ENCODE measurements at places on chromosomes 6 and 20.

GRCh38 chr6:144262470-144263369 lies 22.4 kb upstream of the UTRN start:
- no peak for DNase-seq

DNA sequence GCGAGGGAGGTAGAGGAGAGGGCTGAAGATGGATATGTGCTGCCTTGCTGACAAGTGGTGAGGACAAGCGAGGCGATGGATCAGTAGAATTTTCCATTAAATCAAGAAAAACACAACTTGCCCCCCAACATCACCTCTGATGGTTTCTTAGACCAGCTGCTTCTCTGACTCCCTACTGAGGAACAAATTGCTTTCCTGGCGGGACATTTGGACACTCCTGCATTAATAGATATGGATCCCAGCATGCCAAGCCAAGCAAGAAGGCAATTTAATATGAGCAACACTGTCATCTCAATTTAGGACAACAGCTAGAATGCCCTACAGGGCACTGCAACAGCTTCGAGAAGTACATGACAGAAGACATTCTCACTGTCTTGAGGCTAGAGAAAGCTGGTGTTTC lies 248.4 kb upstream of the AGPAT4 start:
- DNase-seq = no peak

GRCh38 chr6:39840781-39841180 lies 48.6 kb downstream of the DAAM2 start:
- no peak for DNase-seq

GRCh38 chr6:87941556-87942358 lies 105.9 kb upstream of the SPACA1 start:
- no peak for DNase-seq

GRCh38 chr6:163170294-163170883 lies 244.1 kb upstream of the QKI start:
- no peak for DNase-seq

- DNase-seq = no peak
These were observed 1.9 kb upstream of the MYT1 start for GRCh38 chr20:64162239-64162910.

DNA sequence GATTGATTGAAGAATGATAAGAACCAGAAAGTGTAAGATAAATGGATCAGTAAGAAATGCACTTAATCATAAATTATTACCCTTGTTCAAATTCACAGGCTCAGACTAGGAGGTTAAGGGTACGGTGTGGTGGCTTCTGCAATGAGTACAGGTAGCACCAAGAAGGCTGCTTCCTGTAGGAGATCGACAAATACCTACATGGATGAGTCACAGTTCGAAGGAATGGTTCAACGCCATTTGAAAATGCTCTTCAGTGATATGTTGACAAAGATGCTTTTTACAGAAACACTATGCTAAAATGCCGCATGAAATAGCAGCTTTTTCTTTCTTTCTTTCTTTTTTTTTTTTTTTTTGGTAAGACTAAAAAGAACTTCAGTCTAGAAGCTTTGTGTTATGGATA lies 116.2 kb downstream of the DTNBP1 start:
- DNase-seq = no peak

- no peak for DNase-seq
These were observed 54.6 kb upstream of the DDR1 start for GRCh38 chr6:30829639-30830255.

DNA sequence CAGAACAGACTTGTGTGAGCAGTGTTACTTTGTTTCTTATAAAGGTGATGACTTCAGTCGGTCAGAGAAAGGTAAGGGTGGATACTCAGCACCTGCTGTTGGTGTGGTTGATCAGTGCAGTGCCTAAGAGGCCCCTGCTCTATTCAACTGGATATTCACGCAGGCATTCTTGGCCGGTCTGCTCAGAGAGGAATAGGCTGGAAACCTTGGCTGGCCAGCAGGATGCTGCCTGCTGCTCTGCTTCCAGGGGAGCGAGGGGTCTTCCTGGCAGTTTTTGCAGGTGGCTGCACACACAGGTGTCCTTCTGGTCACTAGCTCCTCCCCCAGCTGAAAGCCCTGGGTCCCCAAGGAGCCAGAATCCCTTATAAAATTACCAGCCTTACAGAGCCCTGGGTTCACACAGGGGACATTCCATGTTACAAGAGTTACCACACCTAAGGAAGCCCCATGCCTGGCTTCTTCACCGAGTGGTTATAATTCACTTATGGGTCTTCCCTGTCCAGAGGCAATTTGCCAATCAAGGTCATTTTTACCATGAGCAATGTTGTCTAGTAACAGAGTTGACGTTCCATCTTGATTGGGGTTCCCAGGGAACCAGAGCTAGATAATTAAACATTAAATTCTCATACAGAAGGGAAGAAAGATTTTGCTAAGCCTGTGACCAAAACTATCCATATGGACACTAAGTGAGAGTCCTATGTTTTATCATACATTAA lies 16.4 kb downstream of the SYNJ2 start:
- DNase-seq = no peak

- DNase-seq = no peak
These were observed 38.6 kb upstream of the IRF4 start for GRCh38 chr6:352896-353470.

DNA sequence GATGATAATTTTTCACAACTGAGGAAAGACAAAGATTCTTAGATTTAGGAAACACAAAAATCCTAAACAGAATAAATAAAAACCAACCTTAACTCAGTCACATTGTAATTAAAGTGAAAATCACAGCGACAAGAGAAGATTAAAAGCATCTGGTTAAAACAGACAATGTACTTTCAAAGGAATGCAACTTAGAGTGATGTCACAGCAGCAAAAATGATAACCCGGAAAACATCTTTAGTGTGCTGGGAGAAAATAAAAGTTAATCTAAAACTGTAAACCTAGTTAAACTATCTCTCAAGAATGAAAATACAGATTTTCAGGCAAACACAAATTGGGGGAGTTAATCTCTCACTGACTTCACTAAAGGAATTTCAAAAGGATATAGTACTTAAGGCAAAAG lies 76.8 kb upstream of the OGFRL1 start:
- no peak for DNase-seq

DNA sequence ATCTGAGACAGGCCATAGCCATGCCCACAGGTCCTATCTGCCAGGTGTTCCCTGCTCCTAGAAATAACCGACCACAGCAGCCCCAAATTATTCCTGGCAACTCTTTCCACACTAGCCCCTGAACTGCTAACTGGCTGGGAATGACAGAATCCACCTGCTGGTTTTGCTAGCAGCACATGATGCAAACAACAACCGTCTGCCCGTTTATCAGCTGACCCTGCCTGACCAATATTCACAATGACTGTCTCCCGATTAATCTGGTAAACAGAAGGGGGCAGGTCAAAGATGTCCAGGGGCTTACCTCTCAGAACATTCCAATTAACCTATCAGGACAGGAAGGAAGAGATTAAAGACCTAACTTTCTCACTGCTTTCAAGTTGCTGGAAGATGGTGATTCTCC lies 101.5 kb downstream of the NRSN1 start:
- DNase-seq = no peak

GRCh38 chr20:19849341-19850197 lies 91.5 kb downstream of the RIN2 start:
- DNase-seq = no peak

- DNase-seq = no peak
These were observed 30.4 kb downstream of the ZC3H12D start for GRCh38 chr6:149454346-149454848.

DNA sequence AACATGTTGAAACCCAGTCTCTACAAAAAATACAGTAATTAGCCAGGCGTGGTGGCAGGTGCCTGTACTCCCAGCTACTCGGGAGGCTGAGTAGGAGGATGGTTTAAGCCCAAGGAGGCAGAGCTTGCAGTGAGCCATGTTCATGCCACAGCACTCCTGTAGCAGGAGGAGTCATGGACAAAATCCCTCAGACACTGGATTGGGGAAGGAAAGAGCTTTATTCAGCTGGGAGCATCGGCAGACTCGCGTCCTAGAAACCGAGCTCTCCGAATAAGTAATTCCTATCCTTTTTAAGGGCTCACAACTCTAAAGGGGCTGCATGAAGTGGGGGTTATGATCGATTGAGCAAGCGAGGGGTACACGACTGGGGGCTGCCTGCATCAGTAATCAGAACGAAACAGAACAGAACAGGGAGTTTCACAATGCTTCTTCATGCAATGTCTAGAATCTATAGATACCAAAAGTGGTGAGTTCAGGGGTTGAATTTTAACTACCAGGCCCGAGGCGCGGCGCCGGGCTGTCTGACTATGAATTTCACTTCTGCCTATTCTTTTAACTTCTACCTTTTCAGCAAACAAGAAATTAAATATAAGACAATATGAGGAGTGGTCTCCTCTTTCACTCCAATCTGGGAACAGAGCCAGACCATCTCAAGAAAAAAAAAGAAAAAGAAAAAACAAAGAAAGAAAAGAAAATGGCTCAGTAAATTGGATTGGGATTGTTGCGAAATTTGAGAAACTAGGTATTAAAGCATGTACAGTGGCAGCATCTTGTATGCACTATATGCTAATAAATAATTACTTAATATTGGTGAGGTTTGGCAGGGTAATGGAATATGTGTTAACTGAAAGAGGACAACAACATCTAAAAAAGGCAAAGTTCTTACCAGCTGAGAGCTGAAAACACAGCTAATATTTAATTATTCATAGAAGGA lies 23.6 kb downstream of the HMGN4 start:
- DNase-seq = no peak

DNA sequence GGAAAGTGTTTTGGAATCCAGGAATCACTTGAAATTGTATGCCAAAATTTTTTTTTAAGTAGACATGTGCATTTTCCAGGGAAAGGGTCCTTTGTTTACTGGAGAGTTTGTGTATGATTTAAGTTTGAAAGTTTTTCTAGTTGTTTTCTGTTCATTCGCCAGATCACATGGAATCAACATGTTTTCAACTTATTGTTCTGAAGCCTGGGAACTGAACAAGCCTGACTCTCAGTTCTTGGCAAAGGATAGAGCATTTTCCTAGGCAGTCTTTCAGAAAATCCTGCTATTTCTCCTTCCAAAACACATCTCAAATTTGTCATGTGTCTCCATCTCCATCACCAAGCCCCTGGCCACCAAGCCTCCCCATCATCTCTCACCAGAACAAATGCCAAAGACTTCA lies 374.8 kb downstream of the MAFB start:
- no peak for DNase-seq

GRCh38 chr20:52340036-52340634 lies 148.6 kb upstream of the ZFP64 start:
- DNase-seq = no peak

DNA sequence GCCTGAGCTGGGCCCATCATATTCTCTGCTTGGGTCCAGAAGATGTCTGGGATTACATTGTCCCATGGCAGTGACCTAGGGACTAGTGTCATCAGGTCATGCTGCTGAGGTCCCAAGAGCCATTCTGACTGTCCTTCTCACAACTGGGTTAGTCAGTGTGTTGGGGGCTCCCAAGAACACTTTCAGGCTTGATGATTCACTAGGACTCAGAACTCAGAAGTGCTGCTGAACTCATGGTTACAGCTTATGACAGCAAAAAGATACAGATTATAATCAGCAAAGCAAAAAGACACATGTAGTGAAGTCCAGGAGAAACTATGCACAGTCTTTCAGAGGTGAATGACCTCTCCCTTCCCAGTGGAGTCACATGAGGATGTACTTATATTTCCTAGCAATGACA lies 107.8 kb downstream of the SYNE1 start:
- DNase-seq = no peak

GRCh38 chr6:87791485-87791884 lies 89.5 kb upstream of the AKIRIN2 start:
- DNase-seq = no peak

- DNase-seq = peak; percentile 66
These were observed 103.2 kb upstream of the BEND6 start for GRCh38 chr6:56851541-56852259.

DNA sequence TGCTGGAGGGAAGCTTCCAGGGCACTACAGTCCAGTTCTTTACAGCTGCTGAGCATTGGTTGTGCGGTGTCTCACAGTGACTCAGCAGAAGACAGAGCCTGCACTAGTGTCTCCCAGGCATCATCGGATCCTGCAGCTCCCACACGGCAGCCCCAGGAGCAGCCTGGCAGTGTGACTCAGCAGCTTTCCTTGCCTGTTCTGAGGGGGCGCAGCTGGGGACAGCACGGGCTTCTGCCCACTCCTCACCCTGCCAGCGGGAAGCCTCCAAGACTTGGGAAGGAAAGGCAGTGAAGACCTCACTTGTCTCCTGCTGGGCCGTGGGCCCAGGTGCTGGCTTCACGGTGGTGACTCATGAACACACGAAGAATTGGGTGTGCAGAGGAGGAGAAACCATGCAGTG lies 165.4 kb downstream of the SYNDIG1 start:
- no peak for DNase-seq

DNA sequence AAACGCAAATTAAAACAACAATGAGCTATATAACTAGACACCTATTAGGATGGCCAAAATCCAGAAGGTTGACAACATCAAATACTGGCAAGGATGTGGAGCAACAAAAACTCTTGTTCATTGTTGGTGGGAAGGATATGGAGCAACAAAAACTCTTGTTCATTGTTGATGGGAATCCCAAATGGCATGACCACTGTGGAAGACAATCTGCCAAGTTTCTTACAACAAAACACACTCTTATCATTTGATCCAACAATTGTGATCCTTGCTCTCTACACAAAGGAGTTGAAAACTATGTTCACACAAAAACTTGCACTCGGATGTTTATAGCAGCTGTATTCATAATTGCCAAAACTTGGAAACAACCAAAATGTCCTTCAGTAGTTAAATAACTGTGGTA lies 61.8 kb upstream of the LAMA2 start:
- no peak for DNase-seq

DNA sequence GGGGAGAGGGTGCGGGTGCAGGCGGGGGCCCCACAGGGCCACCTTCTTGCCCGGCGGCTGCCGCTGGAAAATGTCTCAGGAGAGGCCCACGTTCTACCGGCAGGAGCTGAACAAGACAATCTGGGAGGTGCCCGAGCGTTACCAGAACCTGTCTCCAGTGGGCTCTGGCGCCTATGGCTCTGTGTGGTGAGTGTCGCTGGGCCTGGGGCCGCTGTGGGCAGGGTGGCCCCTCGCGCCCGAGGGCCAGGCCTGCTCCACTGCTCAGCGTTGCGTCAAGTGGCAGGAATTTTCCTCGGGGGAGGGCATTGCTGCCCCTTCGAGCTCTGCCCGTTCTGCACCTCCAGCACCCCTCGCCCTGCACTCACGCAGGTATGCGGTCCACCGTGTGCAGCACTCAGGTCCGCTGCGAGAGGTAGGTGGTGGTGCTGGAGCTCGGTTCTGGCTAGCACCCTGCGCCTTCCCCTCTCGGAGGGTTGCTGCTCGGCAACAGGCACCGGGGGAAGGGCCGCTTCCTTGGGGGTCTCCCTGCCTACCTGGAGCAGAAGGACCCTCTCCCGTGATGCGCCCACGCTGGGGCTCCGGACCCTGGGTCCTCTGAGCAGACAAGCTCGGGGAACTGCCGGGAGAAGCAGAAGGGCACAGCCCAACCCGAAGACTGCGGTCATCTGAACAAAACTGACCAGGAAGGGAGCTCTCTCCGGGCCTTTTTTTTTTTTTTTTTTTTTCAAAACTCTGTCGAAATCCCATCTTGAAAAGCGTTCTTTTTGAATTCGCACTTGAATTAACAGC lies 674 bp downstream of the MAPK14 start:
- DNase-seq = peak; percentile 24

Measured in neuronal stem cell (in vitro differentiated cells).